ENCODE measurements at places on chromosomes 16 and 17.

DNA sequence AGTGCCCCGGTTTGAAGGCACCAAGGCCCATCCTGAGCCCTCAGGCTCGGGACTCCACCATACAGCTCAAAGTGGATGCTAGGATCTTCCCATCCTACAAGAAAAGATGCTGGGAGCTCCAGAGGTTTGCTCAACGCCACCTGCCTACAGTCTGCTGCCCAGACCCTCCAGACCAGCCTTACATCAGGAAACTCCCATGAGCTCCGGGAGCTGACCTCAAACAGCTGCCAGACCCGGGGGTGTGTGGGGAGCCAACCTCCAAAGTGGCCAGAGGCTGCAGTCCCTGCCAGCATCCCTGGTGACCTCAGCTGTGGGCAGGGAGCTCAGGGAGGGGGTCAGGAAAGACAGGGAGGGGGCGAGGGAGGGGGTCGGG, 43.8 kb downstream of the C16orf82 start:
- no peak for DNase-seq

DNA sequence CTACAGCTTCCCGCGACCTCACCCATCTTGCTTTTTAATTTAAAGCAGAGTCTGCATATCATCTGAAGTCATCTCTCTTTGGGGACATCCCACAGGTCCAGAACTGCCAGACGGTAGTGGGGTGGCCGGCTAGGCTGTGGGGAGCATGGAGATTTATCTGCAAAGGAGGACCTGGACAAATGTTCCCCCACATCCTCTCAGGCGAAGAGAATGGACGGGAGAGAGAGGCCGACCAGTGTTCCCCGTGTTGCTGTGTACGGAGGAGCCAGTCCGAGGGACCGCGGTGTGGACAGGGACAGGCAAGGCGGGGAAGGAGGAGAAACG, 665 bp upstream of the MT1M start:
- DNase-seq, result no peak

DNA sequence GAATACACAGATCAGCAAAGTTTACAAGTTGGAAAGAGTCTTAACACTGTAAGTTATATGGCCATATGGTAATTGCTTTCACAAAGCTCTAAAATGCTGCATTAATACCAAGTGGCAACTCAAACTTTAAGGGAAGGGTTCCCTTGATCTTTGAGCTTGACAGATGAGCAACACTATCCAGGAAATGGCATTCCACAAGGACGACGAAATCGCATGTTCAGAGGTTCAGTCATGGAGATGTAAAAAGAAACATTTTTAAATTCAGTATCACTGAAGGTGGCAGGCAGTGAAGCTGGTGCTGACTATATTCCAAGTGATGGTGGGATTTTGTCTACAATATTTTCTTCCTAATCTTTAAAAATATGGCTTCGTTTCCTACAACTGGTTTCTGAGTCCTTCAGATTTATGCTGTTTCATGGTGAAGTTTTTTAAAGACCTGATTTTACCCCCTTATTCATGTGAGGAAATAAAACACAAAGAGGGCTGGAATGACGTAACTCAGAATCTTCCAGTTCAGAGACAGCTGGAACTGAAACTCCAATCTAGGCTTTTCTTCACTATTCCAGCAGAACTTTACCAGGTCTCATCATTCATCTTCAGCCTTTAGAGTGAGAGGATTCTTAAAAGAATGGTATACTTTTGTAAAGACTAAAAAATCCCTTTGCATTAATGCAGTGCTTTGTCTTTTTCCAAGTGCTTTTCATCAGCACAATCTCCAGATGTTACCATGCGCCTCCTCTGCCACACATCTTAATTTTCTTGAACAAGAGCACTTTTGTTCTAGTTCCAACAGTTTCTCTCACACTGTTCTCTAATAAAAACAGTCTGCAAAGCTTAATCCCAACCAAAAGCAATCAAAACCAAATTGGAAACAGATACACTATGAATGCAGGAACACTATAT, 20.2 kb downstream of the CHCT1 start:
- no peak for DNase-seq

DNA sequence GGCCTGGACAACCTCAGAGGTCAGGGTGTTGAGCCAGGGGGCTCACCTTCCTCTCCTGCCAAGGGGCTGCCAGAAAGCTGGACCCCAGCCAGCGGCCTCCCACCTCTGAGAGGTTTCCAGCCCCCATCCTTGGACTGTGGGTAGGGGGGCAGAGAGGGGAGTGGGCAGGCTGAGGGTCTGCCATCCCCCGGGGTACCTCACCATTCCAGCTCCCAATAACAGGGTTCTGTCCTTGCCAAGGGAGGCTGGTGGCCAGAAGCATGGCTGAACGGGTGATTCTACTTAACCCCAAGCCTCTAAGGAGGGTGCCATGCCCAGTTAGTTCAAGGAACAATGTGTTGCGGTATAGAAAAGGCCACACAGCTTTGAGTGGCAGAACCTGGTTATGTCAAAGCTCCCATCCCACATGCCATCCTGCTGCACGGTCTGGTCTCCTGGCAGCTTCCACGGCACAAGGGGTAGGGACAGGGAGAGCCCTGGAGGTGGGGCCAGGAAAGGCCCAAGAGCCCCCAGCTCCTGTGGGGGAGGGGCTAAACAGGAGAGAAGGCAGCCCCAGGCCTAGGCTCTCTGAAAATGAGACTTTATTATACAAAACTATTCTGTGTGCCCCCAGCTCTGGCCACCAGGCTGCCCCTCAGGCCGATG, 19.8 kb downstream of the B9D1 start:
- DNase-seq, result no peak

- no peak for DNase-seq
Measured at GRCh38 chr16:65944361-65944760, 422.1 kb upstream of the CDH5 start.

GRCh38 chr16:2963723-2964474, at the start of gene KREMEN2:
Gene KREMEN2 (plus strand): TSS chr16:2964275. CDS start chr16:2964521, 246 bp downstream.
- no peak for DNase-seq

DNA sequence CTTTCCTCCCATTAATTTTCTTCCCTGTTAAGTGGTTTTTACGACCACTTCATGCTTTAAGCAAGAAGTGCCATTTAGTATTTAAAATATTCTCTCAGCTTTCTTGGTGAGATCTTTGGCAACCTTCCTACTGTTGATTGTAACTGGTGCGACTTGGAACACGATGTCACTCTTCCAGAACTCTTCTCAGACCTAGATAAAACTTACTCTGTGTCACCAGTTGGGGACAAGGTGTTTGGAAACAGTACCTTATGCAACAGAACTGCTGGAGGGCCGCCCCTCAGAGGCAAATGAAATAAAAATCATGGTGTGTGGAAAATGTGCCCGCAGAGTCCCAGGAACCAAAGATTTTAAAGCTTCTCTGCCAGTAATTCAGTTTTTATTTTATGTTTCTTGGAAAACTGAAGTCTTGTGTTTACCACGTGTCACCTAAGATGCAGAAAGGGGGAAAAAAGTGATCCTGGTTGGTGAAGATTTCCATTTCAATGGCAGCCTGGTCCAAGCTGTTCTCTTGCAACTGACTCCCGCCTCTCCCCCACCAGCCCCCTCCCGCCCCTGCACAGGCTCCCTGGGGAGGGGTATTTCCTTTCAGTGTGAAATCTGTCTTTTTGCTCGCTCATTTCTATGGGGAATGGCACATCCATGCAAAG, 7.2 kb upstream of the HSD11B2 start:
- no peak for DNase-seq

- no peak for DNase-seq
Measured at GRCh38 chr17:16880121-16880842, 91.6 kb downstream of the TNFRSF13B start.

- no peak for DNase-seq
Measured at GRCh38 chr17:8944748-8945147, 20.8 kb downstream of the PIK3R5 start.

GRCh38 chr16:65827231-65827630, 539.3 kb upstream of the CDH5 start:
- DNase-seq, result no peak

DNA sequence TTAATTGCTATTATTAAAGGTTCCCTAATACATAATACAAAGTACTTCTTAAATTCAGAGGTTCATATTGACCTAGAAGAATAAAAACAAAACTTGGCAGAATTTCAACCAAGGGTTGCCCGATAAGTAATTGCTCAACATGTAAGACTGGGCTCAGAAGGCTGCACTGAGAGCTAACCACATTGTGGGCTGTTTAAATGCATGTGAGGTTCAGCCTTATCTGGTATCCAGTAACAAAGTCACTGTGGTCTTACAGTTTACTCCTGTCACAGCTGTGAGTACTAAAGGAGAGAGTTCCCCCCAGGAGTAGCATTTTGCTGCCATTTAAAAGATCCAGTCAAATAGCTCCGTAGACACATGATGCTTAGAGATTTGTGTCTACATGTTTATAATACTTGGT, 1.6 kb upstream of the DHRS11 start:
- DNase-seq, result no peak

DNA sequence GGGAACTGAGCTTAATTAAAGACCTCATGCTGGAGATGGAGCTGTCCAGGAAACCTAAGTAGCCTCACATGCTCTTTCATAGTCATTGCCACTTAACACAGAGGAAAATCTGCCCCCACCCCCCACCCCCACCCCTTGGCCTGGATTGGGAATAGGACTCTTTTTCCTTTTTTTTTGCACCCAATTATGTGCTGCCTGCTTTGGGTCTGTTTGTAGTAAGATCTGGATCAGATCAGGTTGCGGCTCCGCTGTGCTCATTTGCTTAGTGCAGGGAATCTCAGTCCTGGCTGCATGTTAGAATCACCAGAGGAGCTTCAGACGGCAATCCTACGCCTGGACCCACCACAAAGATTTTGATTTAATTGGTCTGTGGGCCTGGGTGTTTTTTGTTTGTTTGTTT, 219.0 kb downstream of the UTP18 start:
- no peak for DNase-seq

GRCh38 chr17:61862105-61862574, 1.2 kb downstream of the BRIP1 start:
- DNase-seq, result no peak

DNA sequence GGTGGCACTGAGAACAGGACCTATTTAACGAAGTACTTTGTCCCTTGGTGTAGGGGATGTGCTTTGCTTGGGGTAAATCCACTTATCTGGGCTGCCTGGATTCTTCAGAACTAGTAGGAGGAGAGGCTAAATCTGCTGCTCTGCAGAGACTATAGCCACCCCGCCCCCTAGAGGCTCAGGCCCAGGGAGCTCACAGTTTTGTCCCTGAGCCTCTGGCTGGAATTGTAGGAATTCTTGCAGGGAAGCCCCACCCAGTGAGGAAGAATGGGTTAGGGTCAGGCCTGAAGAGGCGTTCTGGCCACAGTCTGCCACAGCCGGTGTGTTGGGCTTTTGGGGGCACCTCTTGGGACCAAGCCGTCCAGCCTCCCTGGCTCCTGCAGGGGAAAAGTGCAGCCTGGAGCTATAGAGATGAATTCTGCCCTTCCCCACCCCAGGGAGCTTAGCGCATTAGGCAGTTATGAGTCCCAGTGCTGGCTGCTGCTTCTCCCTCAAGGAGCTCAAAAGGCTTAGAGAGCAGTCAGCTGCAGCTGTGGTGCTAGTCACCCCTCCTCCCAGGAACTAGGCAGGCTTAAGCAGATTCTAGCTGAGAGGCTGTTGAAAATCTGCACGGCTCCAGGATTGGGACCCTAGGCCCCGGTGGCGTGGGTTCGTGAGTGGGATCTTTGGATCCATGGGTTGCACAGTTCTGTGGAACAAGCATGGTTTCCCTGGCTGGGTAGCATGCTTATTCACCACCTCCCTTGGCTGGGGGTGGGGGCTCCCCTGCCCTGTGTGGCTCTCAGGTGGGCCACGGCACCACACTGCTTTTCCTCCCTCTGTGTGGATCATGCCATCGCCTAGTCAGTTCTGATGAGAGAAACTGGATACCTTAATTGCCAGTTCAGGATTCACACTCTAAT, 237.4 kb upstream of the TOM1L1 start:
- DNase-seq, result no peak

DNA sequence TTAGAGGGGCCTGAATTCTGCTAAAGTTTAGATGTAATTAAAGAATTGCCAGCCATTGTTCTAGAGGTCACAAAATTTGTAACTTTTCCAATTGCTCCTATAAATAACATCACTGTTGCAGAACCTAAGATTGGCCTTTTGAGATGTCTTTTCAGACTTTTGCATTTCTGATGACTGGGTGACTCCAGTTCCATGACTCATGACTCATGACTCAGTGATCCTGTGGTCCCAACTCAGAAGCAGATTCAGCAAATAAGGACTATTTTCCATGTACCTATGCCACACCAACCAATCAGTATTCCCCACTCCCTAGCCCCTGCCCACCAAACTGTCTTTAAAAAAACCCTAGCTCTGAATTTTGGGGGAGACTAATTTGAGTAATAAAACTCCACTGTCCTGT, 740.9 kb downstream of the CDH8 start:
- DNase-seq, result no peak

DNA sequence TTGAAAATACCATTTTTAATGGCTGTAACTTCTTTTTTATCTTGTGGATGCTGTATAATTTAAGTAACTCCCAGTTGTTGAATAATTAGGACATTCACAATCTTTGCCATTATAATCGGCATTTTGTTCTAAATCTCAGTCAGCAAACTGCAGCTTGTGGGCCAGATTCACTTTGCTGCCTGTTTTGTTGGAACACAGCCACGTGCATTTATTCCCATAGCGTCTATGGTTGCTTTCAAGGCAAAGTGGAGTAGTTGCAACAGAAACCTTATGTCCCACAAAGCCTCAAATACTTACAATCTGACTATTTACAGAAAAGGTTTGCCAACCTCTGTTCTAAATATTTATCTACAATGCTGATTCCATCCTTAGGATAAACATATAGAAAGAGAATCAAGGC, 39.2 kb upstream of the TMC5 start:
- DNase-seq, result no peak

GRCh38 chr16:12677502-12677901, 126.2 kb downstream of the CPPED1 start:
- DNase-seq, result no peak

GRCh38 chr17:27471321-27472269, 15.3 kb downstream of the KSR1 start:
- DNase-seq, result peak; percentile 39

- DNase-seq, result no peak
Measured at GRCh38 chr16:81071805-81072204, 5.2 kb downstream of the C16orf46 start.

GRCh38 chr17:17445925-17446665, 30.7 kb upstream of the MED9 start:
- no peak for DNase-seq

DNA sequence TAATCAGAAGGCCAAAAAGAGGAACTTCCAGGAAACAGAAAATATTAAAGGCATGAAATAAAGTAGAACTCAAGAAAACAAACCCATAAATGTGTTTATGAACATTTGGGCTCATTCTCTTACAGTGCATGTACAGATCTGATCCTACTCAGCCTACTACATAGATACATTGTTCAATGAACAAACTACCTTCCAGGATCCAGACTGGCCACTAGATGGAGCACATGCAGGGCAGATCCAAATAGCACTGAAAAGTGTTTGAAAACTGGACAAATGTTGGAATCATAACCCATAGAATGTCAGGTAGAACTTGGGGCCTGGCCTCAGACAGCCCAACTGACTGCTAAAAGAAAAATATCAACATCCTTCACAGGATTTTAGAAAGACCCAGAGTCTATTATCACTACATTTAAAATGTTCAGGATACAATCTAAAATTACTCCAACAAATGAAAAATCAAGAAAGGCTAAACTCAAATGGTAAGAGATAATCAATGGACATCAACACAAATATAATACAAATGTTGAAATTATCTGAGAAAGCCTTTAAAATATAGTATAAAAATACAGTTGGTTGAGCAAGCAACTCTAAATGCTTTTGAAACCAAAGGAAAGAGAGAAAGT, 122.4 kb upstream of the NUDT7 start:
- DNase-seq, result no peak

Data from T-cell (primary cell).